ENCODE measurements at places on chromosomes 5 and 9.

GRCh38 chr9:123309611-123310010 lies 41.2 kb upstream of the STRBP start:
- no peak for DNase-seq

DNA sequence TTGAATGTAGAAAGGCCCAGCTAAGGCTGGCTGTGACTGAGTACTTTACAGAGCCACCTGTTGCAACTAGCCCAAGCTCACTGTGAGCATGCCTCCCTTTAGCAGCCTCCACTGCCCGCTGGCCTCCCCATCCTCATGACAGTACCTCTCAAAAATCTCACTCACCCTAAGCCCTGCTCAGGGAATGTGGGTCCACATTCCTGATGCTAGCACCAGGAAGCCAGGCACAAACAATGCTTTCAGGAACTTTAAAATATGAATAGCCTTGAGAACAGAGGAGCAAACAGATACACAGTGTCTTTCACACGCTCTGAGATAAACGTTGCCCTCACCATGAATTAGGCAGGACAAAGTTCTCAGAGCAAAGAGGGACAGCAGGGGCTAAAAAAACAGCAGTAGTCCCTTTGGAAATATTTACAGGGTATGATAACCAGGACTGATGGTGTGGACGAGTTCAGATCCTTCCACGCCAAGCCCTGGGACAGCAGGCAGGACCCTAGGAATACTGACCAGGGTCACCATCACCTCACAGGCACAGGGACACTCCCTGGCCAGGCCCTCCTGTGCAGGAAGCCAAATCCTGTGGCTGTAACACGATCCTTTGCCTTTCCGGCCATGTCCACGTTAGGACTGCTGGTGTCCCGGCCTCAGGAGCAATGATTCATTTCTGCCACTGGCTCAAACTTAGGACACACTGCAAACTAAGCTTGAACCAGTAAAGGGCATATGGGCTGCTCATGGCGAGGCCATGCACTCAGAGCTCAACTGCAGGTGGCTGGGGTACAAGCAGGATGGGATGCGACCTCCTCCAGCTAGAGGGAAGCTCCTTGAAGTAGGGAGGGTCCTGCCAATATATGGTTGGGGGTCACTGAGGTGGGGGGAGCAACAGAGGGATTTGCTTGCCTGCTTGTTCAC lies 9.6 kb downstream of the ACSL6 start:
- no peak for DNase-seq

GRCh38 chr5:170333161-170333910 lies 35.8 kb upstream of the LCP2 start:
- no peak for DNase-seq

DNA sequence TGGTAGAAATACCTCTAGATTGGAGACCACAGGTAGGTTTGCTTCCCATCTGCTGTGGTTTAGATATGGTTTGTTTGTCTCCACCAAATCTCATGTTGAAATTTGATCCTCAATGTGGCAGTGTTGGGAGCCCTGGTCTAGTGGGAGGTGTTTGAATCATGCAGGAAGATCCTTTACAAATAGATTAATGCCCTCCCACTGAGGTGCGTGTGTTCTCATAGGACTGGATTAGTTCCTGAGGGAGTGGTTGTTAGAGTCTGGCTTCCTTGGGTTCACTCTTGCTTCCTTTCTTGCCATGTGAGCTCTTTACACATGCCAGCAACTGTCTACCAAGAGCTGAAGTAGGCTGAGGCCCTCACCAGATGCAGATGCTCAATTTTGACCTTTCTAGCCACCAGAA lies 391.1 kb upstream of the GRIA1 start:
- DNase-seq = no peak

DNA sequence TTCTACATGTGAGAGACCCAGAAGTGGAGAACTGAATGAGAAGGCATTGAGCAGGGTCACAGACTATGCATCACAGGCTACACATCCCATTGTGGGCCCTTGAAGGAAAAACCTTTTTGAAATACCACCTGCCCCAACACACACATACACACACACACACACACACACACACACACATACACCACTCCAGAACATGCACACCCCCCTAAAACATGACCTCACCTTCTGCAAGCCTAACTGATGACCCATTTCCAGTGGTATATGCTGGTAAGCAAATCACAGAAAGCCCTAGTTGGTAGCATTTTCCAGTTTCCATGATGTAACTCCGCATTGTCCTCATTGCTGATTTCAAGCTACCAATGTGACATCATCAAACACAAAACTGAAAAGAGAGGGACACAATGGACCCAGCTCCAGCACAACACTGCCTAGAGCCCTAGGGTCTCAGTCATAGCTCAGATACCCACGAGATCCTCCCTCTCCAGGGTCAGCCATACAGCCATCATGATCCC lies 36.4 kb downstream of the THBS4 start:
- DNase-seq = no peak

GRCh38 chr5:114719268-114719667 lies 357.4 kb downstream of the KCNN2 start:
- DNase-seq = no peak

DNA sequence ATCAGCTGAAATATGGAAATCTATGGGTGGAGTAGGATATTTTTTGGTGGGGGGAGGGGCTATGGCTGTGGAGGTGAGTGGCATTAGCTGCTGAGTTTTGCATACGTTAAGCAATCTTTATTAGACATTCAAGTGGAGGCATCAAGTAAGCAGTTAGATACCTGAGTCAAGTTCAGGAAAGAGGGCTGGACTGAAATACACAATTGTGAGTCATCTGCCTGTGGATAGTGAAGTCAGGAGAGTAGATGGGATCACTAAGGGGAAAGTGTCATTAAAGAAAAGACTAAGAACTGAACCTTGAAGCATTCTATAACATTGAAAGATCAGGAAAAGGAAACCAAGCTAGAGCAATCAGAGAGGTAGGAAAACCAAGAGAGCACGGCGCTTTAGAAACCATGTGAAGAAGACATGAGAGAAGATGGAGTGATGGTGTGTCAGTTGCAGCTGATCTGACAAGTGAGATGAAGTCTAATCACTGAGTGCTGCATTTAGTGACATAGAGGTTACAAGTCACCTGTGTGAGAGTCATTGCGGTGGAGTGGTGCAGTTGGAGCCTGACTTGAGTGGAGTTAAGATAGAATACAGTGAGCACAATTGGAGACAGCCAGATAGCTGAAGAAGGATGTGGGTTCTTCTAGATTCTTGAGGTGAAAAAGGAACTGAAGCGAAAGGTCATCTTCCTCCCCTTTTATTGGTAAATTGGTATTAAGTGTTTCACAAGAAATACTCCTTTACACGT lies 88.7 kb downstream of the PIP5K1B start:
- no peak for DNase-seq

DNA sequence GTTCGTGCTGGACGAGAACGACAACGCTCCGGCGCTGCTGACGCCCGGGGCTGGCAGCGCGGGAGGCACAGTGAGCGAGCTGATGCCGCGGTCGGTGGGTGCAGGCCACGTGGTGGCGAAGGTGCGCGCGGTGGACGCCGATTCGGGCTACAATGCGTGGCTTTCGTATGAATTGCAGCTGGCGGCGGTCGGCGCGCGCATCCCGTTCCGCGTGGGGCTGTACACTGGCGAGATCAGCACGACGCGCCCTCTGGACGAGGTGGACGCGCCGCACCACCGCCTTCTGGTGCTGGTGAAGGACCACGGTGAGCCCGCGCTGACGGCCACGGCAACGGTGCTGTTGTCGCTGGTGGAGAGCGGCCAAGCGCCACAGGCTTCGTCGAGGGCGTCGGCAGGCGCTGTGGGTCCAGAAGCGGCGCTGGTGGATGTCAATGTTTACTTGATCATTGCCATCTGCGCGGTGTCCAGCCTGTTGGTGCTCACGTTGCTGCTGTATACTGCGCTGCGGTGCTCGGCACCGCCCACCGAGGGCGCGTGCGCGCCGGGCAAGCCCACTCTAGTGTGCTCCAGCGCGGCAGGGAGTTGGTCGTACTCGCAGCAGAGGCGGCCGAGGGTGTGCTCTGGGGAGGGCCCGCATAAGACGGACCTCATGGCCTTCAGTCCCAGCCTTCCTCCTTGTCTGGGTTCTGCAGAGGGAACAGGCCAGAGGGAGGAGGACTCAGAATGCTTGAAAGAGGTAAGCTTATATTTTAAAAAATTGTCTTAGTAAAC lies 2.2 kb downstream of the PCDHA13 start:
- no peak for DNase-seq

- no peak for DNase-seq
Observed at GRCh38 chr9:109843641-109844040, 63.6 kb downstream of the PALM2AKAP2 start.

DNA sequence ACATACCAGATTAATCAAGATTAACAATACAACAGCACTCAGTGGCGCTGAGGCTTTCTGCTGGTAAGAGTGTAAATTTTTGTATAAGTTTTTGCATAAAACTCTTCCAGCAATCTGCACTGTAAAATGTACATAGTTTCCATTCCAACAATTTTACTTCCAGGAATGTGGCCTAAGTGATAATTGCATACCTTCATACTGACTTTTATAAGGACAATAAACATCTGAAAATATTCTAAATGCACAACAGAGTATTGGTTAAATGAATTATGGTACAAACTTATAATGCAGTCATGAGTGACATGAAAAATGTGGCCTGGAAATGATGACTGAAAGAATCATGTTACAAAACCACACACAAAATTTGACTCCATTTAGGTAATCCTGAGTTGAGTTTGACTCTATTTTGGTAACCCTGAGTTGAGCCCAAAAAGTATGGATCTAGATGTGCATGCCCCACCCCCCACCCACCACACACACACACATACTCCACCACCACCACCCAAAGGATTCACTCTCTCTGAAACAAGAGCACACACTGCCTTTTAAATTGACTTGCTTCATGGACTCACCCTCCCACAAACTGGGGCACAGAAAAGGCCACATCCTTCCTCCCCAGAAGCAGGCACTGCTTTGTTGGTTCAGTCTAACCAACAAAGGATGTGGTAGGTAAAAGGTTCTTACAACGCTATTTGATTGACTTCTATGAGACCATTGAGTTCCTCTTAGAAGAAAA lies 137.6 kb downstream of the SUSD1 start:
- no peak for DNase-seq

GRCh38 chr5:116514421-116514970 lies 60.1 kb downstream of the SEMA6A start:
- DNase-seq = no peak

DNA sequence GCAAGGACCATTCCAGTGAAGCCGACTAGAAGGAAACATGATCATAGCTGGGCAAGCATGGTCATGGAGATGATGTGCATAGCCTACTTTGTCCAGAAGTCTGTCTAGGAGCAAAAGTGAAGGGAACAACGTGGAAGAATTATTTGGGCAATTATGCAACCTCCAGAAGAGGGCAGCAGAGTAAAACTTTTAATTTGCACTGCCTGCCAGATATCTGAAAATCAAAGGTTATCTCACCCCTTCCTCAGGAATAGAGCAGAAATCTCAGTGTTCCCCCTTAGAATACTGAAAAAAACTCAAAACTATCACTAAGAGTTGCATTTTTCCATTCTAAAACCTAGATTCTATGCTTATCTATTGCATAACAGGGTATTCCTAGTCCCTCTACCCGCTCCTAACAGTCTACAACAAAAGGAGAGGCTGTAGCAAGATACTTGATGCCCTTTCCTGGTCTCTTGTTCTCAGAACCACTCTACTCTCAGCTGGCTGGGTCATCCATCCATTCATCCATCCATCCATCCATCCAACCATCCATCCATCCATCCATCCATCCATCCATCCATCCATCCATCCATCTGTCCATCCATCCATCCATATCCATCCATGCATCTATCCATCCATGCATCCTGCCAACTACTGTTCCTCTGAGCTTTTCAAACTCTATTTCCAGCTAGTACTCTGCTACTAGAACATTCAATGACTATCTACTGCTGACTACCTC lies 8.4 kb upstream of the SETD9 start:
- peak; percentile 9 for DNase-seq

DNA sequence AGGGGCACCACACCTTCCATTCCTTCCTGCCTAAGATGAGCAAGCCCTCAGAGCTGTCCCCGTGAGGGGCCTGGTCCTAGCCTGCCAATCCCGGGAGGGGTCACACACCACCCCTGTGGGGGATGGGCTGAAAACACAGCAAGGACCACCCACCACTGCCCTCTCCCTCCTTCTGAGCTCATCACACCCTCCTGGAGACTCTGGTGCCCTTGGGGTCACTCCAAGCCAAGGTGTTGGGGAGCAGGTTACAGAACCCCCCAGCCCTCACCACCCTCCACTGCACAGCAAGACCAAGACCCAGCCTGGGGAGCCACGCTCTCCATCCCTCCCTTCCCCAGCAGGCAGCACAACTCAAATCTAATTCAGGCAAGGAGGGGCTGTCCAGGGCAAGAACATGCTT lies 60.5 kb upstream of the PPP1R26 start:
- no peak for DNase-seq

- DNase-seq = no peak
Observed at GRCh38 chr5:154498591-154498990, 20.6 kb upstream of the HAND1 start.

DNA sequence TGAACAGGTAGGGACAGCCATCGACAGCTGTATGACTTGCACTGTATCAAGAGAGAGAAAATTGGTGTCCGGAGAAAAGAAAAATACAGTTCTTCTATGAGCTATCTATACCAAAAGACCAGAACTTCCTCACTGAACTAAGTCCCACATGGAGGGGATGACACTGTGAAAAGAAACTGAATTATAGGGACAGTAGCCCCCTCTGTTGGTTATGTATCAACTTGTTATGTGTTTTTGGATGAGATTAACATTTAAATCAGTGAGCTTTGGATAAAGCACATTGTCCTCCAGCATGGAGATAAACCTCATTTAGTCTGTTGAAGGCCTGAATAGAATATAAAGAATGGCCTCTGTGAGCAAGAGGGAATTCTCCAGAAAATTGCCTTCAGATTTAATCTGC lies 176.6 kb upstream of the SH3GL2 start:
- no peak for DNase-seq

- DNase-seq = no peak
Observed at GRCh38 chr9:14511452-14511851, 181.8 kb downstream of the ZDHHC21 start.

GRCh38 chr5:21862986-21863385 lies 990.2 kb downstream of the CDH12 start:
- no peak for DNase-seq

- DNase-seq = no peak
Observed at GRCh38 chr9:89137542-89138462, 40.8 kb downstream of the SHC3 start.

GRCh38 chr5:125277494-125278154 lies 531.2 kb upstream of the ZNF608 start:
- DNase-seq = no peak

Measured in NCI-H774 (cell line).